Astrocyte (in vitro differentiated cells and primary cell): ENCODE measurements at places on chromosomes 4 and X.

DNA sequence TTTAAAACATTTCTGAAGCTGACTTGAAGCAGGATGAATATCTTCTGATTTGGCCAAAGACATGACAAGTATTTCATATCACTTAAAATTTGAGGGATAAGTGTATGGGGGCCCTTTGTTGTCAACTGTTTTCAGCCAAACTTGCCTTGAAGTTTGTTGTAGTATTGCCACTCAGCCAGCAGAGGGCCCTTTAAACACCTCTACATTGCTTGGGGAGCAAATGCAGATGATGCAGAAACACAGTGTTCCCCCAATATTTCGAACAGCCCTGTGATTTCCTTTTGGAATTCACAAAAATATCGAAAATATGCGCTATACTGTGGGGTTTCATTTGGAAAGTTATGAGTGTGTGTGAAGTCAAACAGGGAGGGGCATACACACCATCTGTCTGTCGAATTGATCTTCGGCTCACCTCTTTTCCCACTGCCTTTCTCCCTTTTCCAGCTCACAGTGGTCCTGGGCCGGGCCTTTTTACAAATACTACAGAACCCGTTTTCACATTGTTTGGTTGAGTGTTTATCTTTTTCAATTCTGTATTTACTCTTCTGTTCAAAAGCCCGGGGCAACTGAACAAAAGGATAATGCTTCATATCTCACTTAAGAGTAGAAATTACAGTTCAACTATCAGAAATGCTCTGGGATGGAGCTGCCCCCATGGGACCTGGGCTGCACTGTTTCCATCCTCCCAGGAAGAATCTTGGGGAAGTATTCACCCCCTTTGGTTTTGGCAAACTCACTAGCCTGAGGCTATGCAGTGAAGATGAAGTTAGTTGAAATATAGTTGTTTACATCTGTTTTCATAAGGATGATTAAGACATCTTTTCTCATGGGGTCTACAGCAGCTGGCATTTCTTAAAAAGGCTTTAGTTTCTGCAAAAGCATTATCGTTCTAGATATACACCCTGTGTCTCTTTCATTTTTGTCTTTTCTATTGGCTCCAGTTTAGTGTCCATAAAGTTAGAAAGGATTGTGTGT, 137.6 kb downstream of the EGF start:
- DNase-seq: no peak

- peak; percentile 35 for DNase-seq
Measured at GRCh38 chrX:148940411-148940996, 440.1 kb downstream of the AFF2 start.

- no peak for DNase-seq
Measured at GRCh38 chrX:100404851-100405250, 5.2 kb downstream of the PCDH19 start.

DNA sequence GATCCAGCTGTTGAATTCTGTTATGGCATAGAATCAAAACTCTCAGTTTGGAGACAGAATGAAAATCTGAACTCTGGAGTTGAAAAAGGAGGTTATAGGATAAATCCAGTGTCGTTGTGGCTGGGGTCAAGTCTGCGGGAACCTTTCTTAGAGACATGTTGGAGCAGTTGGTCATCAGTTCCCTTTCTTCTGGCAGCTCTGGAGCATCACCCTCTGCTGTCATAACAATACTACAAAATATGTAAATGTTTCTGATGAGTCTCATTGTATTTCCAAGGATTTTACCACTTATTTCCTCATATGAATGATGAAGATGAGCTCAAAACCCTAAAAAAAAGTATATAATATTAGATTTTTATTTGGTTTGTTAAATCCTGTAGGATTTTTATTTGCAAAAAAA, 7.5 kb downstream of the TLR10 start:
- no peak for DNase-seq

DNA sequence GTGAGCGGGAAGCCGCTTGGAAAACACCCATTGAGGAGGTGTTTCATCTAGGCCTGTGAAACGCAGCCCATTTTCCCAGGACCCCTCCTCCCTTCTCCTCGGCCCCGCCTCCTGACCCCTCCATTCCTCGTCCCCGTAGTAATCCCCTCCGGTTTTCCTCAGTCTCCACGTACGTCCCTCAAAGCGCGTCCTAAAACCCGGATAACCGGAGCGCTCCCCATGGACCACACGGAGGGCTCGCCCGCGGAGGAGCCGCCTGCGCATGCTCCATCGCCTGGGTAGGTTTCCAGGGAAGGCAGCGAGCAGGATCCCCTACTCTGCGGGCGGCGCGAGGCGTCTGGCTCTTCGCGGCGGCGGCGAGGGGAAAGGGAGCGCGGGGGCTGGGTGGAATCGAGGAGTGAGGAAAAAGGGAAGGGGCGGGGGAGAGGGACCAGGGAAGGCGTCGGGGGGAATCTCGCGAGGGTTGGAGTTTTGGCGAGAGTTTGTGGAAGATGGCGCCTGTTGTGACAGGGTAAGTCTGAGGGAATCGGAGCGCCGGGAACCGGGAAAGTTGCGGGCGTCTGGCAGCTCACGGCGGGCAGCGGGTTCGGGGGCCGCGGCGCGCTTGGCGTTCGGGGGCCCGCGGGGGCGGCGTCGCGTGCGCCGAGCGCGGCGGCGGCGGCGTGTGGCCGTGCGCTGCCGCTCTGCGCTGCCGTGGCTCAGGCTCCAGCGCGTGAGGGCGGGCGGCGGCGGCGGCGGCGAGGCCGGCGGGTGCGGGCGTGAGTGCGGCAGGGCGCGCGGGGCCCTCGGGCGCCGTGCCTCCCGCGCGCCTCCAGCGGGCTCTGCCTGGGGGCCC, at the start of gene RBPJ:
Gene RBPJ (plus strand): TSS at position 477 of the 835 bp plus-strand sequence. CDS start 15 bp downstream, at position 492.
- DNase-seq: peak; percentile 98

DNA sequence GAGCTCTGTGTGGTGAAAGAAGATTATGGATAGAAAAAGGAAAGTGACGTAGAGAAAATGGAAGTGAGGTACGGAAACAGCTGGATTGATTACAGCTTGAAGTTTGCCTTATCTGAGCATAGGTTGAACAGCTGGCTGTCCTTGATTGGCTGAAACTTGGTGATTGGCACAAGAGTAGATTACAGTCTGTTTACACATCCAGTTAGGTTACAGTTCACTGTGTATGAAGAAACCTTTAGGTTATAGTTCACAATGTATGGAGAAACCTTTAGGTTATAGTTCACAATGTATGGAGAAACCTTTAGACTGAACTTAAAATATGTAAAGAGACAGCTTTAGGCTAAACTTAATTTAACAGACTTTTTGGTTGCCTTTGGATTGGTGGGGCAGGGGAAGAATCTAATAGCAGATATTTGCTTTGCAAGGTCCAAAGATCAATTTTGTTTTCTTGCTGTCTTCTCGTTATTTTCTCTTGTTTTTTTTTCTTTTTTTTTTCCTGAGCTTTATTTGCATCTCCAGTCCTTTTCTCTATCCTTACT, 15.6 kb upstream of the ART3 start:
- no peak for DNase-seq

- DNase-seq: no peak
Measured at GRCh38 chr4:42415281-42415680, 18.0 kb downstream of the SHISA3 start.

DNA sequence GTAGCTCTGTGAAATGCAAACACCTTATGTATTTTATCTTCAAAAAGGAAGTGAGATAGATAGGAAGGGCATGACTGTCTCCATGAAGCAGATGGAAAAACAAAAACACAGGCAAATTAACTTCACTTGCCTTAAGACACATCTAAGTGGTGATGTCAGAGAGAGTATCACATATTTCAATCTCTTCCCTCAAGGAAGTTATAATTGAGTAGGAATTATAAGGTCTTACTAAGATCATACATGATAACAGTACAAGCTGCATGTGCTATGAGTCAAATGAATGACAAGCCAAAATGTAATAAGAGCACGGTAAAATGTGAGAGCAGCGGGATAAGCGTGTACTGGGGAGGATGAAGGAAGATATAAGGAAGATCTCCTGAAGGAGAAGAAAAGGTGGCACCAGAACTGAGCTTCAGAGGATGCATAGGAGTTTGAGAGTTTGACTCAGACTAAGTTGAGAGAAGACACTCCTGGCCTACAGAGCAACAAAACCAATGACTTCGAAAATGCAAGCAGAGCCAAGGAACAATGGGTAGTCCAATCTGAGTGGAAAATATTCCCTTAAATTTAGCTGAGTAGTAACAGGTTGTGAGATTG, 43.3 kb upstream of the GALNT7 start:
- DNase-seq: peak; percentile 8

DNA sequence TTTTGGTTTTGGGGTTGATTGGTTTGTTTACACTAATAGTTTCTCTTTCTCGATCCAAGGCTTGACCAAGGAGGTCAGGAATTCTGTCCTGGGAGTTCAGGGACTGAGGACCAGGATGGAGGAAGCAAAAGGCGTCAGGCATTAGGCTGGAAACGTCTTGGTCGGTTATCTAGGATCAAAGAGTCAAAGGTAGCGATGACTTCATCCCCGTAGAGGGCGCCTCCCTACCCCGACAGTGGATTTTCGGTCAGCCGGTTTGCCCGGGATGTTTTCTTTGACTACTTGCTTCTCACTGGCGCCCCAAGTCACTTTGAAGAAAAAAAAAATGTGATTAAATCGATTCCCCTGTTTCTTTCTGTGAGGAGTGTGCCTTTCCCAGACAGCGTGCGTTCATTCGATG, 980 bp upstream of the FHDC1 start:
- no peak for DNase-seq

GRCh38 chrX:30949554-30949953, 60.5 kb upstream of the TAB3 start:
- no peak for DNase-seq

DNA sequence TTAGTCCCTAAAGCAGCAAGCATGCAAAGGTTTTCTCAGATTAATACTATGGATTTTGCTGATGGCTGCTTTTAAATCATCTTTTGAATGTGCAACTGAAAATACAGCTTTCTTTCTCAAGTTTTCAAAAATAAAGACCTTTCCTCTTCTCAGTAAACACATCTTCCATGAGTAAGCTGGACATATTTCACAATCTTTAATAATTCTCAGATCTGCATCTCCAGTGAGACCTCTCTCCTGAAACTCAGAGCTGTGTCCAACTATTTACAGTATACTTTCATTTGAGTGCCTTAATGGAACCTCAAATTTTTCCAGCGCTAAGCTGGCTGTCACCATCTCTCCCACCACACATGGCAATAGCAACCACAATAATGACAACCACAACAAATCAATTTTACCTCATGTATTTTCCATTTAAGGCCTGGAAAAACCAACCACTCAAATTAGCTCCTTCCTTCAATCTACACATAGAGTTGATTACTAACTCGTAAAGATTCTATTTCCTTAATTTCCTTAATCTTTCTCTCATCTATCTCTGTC, 192.4 kb upstream of the RPL34 start:
- DNase-seq: no peak

- DNase-seq: peak; percentile 41
Measured at GRCh38 chr4:107870916-107871786, 46.4 kb downstream of the SGMS2 start.

DNA sequence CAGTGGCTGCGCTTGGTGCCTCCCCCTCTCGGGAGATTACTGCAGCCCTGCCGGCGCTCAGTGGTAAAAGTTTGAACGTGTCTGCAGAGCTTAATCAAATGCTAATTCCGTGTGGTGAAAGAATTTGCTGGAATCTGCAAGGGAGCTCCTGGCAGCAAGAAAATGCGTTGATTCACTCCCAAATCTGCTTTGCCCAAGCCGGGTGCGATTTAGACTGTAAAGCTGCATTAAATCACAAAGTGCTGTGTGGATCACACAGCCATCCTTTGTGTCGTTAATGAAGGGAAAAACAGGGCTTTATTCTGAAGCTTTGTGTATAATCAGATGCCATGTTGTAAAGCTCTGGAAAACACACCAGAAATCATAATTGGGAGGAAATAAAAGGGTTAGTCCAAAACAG, 444.1 kb downstream of the BCOR start:
- no peak for DNase-seq

DNA sequence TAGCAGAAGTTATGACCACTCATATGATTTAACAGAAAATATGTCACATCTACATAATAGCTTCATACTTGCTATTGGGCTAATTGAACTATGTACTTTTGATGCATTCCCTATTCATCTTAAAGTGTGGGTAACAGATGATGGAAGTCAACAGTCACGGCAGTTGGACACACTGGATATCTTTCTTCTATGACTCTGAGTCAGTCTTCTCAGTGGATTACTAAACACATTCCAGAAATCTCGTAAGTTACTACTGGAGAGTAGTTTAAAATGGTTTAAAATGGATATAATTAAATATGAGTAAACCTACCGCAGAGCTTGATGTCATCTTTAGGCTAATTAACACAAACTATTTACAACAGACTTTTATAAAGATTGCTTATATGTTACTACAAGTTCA, 30.1 kb upstream of the CFAP299 start:
- DNase-seq: peak; percentile 83
